ENCODE measurements at places on chromosomes 2 and 18. TPM values are rescaled to one million over a fixed set of nuclear protein-coding genes. Genes with fewer than 3 reads are reported as not detected.

GRCh38 chr2:175929850-175930249, 72.2 kb downstream of the LNPK start:
- DNase-seq, result no peak
- H3K36me3 ChIP-seq, result peaks cover 62% of the 10 kb centered on the region
- H3K4me1 ChIP-seq, result no peaks in the 10 kb centered on the region
- no peaks in the 10 kb centered on the region for H3K27me3 ChIP-seq

DNA sequence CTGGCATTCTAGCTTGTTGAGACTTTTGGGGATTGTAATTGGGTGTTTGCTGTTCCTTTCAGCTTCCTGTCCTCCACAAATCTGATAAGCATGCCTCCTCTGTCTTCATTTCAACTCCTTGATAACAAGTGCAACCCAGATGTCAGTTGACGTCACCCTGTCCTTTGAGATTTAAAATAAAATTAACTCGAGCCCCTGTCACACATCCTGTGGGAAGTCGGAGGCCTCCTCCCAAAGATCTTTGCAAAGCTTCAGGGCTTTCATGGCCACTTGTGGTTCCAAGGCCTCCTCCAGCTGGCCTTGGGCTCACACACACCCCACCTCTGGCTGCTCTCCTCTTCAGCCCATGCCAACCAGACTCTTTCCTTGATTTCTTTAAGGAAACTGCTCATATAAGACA, 69.9 kb upstream of the ITGA6 start:
- H3K27ac ChIP-seq, result no peak overlapping the region
- H3K4me1 ChIP-seq, result peaks cover 4% of the 10 kb centered on the region
- no peaks in the 10 kb centered on the region for H3K27me3 ChIP-seq
- DNase-seq, result no peak

The HPCAL1 gene
- 84.9 TPM for total RNA-seq

The EMX1 gene
- not detected for total RNA-seq

GRCh38 chr18:35290094-35290735, at the start of gene ZSCAN30:
Gene ZSCAN30, minus strand, starts transcription at chr18:35290229. Its CDS starts 25,877 bp downstream, at chr18:35264352.
- DNase-seq, result peak; percentile 94
- H3K4me3 ChIP-seq, result peak within 1 kb of the TSS; percentile 100
- peaks cover 9% of the 10 kb centered on the region for H3K36me3 ChIP-seq
- H3K27ac ChIP-seq, result peak within 1 kb of the TSS; percentile 100
- no peaks in the 10 kb centered on the region for H3K27me3 ChIP-seq
- H3K4me1 ChIP-seq, result peaks cover 75% of the 10 kb centered on the region

- DNase-seq, result no peak
- H3K27ac ChIP-seq, result peak overlapping the region; percentile 55
- H3K4me1 ChIP-seq, result peaks cover 20% of the 10 kb centered on the region
Measured at GRCh38 chr2:160309585-160309984, 109.5 kb upstream of the ITGB6 start.

DNA sequence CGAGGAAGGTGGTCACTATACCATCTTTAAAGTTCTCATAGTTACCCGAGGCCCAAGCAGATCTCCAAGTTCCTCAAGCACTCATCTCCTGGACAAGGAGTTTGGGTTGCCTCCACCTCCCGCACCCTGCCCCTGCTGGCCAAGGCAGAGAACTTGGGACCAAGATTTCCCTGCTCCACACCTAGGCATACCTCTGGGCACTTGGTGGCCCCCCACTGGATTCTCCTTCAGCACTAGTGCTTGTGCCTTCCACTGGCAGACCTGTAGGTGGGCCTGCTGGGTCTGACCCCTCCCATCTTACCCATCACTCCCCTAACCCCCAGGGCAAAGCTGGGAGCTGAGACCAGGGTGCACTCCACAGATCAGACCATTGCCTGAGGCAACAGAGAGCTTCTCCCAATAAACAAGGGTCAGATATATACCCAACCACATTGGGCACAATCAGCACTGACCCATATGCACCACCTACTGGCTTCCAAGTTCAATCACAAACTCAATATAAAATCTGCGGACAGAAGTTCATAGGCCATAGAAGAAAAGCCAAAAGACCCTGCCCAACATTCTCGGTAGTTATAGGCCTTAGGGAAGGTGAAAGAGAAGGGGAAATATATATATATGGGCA, 244.2 kb downstream of the EXOC6B start:
- H3K27me3 ChIP-seq, result no peaks in the 10 kb centered on the region
- no peak overlapping the region for H3K27ac ChIP-seq
- peaks cover 7% of the 10 kb centered on the region for H3K36me3 ChIP-seq

The AKAIN1 gene
- not detected for total RNA-seq

The GCA gene
- 20.9 TPM for total RNA-seq

DNA sequence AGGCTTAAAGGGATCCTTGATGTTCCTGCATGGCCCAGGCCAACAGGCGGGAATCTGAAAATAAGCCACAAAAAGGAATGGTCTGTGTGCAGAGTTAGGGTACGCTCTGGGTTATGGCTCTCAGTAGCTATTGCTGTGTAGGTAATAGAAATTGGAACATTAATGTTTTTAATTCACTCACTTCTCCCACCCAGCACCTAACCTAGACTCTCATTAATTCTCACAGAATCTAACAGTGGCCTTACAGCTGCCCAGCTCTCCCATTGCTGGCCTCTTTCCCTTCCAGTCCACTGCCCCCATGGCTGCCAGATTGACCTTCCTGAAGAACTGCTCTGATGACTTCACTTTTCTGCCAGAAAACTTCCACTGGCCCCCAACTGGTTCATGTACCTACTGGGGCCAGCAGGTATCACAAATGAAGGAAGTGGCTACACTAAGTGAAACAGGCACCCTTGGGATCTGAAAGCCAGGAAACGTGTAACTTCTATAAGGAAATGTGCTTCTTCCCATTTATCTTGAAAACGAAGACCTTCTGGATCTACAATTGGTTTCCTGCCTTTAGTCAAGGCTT, 315.2 kb downstream of the STK39 start:
- H3K27me3 ChIP-seq, result no peaks in the 10 kb centered on the region
- no peaks in the 10 kb centered on the region for H3K4me1 ChIP-seq

The ZBTB7C gene
- total RNA-seq, result not detected

- no peaks in the 10 kb centered on the region for H3K36me3 ChIP-seq
- no peak overlapping the region for H3K27ac ChIP-seq
- peaks cover 14% of the 10 kb centered on the region for H3K27me3 ChIP-seq
- peaks cover 10% of the 10 kb centered on the region for H3K4me1 ChIP-seq
- no peak overlapping the region for H3K4me3 ChIP-seq
- no peak for DNase-seq
Measured at GRCh38 chr2:182682210-182682609, 33.8 kb upstream of the DNAJC10 start.

- no peaks in the 10 kb centered on the region for H3K4me1 ChIP-seq
- H3K4me3 ChIP-seq, result no peak overlapping the region
- H3K27ac ChIP-seq, result no peak overlapping the region
- peaks cover 28% of the 10 kb centered on the region for H3K36me3 ChIP-seq
- no peaks in the 10 kb centered on the region for H3K27me3 ChIP-seq
Measured at GRCh38 chr2:9404451-9404850, 18.9 kb downstream of the ITGB1BP1 start.

GRCh38 chr18:75226286-75226955, 15.8 kb downstream of the TSHZ1 start:
- H3K36me3 ChIP-seq, result peaks cover 14% of the 10 kb centered on the region
- peaks cover 26% of the 10 kb centered on the region for H3K4me1 ChIP-seq
- DNase-seq, result no peak
- H3K27me3 ChIP-seq, result no peaks in the 10 kb centered on the region
- peak overlapping the region; percentile 78 for H3K4me3 ChIP-seq
- peak overlapping the region; percentile 92 for H3K27ac ChIP-seq

DNA sequence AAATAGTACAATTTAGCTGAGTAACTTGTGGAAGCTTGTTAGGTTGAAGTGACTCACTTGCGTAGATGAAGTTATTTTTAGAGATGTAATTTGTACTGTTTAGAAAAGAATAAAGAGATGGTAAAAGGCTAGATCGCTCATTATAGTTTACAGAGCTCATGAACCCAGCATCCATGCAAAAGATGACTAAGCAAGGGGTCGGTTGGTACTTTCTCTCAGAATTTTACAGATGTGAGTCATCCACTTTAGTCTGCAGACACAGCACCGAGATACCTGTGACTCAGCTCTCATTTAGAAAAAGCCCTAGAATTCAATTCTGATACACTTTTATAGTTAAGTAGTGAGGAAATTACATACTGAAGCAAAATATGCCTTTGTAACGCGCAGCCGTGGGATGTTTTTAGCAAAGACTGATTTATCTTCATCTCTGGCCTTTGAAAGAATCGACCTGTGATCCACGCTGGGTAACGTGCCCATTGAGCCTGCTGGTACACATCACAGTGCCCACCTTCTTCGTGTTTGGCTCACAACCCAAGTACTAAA, 116.5 kb upstream of the FOSL2 start:
- DNase-seq, result no peak
- H3K27me3 ChIP-seq, result no peaks in the 10 kb centered on the region
- H3K4me1 ChIP-seq, result peaks cover 27% of the 10 kb centered on the region
- H3K4me3 ChIP-seq, result no peak overlapping the region
- no peak overlapping the region for H3K27ac ChIP-seq

The SERPINB13 gene
- total RNA-seq, result not detected

The REG1B gene
- not detected for total RNA-seq

GRCh38 chr2:27921880-27922547, 31.5 kb downstream of the BABAM2 start:
- no peak for DNase-seq
- peaks cover 11% of the 10 kb centered on the region for H3K36me3 ChIP-seq

The SPDYA gene
- 2.1 TPM for total RNA-seq

DNA sequence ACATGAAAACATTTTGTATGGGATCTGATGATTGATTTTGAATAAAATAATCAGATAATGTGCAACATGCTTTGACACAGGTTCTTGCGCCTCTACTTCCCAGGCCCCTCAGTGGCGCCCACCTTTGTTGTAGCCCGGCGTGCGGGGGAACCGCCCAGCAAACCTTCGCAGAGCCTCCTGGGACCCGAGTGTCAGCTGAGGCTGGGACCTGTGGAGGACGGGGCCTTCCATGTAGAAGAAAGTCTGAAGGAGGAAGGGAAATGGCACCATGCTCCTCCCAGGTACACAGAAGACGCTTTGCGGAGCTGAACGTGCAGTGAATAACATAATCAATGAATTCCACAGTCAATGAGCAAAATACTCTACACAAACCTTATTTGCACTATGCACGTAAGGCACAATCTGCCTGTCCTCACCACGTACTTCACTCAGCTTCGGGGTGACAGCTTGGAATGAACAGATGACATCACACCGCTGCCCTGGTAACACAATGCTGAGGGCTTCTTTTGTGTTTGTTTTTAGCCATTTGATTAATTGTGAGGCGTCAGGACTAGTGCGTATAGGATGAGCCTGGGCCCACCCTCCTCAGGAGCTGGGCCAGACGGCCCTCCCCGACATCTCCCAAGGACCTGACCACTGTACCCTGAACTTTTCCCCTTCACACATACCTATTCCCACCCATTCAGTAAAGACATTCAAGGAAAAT, 78.1 kb downstream of the TWIST2 start:
- H3K4me1 ChIP-seq, result no peaks in the 10 kb centered on the region
- no peaks in the 10 kb centered on the region for H3K36me3 ChIP-seq
- no peak overlapping the region for H3K27ac ChIP-seq
- no peak overlapping the region for H3K4me3 ChIP-seq
- peaks cover 46% of the 10 kb centered on the region for H3K27me3 ChIP-seq

- DNase-seq, result no peak
- peak overlapping the region; percentile 9 for H3K27ac ChIP-seq
- peaks cover 9% of the 10 kb centered on the region for H3K27me3 ChIP-seq
- H3K36me3 ChIP-seq, result no peaks in the 10 kb centered on the region
Measured at GRCh38 chr2:23376075-23376474, 8.9 kb upstream of the KLHL29 start.

The LBX2 gene
- not detected for total RNA-seq

The TMEM200C gene
- not detected for total RNA-seq

GRCh38 chr2:12932192-12932591, 215.5 kb downstream of the TRIB2 start:
- no peak for DNase-seq
- H3K27me3 ChIP-seq, result peaks cover 11% of the 10 kb centered on the region
- H3K27ac ChIP-seq, result no peak overlapping the region

GRCh38 chr2:200397785-200398184, 91.3 kb downstream of the SPATS2L start:
- peaks cover 2% of the 10 kb centered on the region for H3K27me3 ChIP-seq
- H3K4me3 ChIP-seq, result no peak overlapping the region
- H3K36me3 ChIP-seq, result no peaks in the 10 kb centered on the region
- no peak overlapping the region for H3K27ac ChIP-seq

The SCYGR3 gene
- not detected for total RNA-seq

DNA sequence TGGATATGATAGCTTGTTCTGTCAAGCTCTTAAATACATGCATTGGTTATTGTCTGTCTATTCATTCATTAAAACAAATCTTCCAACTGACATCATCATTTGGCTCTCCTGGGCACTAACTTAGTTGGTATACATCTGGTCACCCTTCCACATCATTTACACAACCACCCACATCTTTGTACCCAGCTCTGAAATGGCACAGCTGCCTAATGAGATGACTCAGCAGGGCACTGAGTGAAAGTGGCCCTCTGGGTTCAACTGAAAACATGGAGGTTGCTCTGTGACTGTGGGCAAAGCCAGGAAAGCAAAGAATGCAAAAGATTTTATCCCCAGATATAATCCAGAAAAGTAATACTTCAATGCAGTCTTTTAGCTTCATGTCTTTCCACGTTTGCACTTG, 234.0 kb upstream of the MAP2 start:
- no peak for DNase-seq
- H3K4me3 ChIP-seq, result no peak overlapping the region
- H3K4me1 ChIP-seq, result no peaks in the 10 kb centered on the region
- no peak overlapping the region for H3K27ac ChIP-seq

The ADRA2B gene
- total RNA-seq, result not detected

DNA sequence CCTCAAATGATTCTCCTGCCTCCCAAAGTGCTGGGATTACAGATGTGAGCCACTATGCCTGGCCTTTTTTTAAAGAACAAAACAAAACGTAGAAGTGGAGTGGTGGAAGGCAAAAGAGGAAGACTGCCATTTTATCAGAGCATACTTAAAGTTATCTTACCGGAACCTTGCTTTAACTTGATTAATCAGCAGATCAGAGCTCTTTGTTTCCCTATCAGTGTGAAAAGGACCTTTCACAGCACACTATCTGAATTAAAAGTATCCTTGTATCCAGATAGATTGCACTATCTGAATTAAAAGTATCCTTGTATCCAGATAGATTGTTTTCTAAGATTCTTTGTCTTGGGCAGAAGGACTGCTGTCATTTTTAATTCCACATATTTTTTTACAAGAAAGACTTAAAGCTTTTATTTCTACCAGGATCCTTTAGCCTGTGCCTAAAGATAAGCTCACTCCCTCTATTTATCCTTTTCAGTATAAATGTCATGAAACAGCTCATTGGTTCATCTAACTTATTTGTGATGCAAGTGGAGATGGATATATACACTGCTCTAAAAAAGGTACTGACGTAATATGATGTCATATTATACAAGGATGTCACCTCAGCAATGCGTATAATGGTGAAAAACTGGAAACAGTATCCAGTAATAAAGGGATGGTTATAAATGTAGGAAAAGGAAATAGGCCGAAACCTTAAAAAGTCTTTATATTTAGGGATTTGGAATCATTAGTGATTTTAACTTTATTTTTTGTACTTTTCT, 17.8 kb downstream of the GMCL1 start:
- peaks cover 22% of the 10 kb centered on the region for H3K36me3 ChIP-seq
- H3K4me1 ChIP-seq, result no peaks in the 10 kb centered on the region

The NAB1 gene
- total RNA-seq, result 20.1 TPM

- H3K4me3 ChIP-seq, result no peak overlapping the region
- DNase-seq, result no peak
- no peak overlapping the region for H3K27ac ChIP-seq
- H3K36me3 ChIP-seq, result no peaks in the 10 kb centered on the region
- H3K27me3 ChIP-seq, result no peaks in the 10 kb centered on the region
Measured at GRCh38 chr2:126038861-126039260, 617.1 kb upstream of the GYPC start.

The EVA1A gene
- total RNA-seq, result not detected

The RGPD3 gene
- total RNA-seq, result not detected
